ENCODE measurements at places on chromosomes 16 and 17.

- DNase-seq: no peak
Measured at GRCh38 chr17:64736804-64737492, 74.8 kb upstream of the SMURF2 start.

DNA sequence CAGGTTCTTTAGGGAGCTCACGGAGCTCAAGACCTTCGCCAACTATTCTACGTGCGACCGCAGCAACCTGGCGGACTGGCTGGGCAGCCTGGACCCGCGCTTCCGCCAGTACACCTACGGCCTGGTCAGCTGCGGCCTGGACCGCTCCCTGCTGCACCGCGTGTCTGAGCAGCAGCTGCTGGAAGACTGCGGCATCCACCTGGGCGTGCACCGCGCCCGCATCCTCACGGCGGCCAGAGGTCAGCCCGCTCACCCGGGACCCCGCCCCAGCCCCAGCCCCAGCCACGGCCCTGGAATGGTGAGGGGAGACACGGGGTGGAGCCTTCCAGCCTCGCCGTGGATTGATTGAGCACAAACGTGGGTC, 13.5 kb downstream of the SARM1 start:
- DNase-seq: no peak

DNA sequence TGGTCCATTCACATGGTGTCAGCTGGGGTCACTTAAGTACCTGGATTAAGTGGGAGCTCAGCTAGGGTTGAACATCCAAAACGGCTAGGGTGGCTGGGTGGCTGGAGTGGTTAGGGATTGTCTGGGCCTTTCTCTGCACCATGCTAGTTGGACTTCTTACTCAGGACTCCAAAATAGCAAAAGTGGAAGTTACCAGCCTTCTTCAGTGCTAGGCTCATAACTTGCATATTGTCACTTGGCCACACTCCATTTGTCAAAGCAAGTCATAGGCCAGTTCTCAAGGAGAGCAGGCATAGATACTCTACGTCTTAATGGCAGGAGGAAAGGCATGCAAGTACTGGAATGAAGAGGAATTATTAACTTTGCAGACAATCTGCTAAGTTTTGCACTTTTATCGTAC, 69.7 kb downstream of the ESRP2 start:
- DNase-seq: no peak

DNA sequence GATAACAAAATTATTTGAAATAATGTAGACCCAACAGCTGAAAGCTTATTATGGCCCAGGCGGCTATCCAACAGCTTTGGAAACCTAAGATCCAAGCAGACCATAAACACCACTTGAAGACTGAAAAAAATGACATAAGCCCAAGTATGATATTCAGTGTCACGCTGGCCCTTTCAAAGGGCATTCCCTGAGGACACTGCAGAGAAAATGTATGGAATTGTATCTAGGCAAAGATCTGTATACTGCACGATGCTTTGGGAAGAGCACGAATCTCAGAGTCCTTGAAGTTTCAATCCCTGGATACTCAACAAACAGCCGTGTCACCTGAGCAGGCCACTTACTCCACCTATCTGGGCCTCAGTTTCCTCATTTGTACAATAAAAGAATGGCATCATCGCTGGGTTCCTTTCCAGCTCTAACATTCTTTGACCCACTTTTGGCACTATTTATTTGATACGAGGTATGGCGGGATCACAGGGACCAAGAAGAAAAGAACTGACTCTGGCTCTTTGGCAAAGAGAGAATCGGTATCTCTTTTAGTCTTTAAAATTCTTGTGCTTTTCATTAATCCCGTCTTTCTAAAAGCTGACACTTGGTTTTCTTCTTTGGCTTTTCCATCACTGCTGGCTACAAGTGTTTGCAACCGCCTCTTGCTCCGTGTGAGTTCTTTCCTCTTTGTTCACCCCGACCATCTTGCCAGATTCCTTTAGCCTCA, 1.2 kb downstream of the STAT5B start:
- DNase-seq: no peak

DNA sequence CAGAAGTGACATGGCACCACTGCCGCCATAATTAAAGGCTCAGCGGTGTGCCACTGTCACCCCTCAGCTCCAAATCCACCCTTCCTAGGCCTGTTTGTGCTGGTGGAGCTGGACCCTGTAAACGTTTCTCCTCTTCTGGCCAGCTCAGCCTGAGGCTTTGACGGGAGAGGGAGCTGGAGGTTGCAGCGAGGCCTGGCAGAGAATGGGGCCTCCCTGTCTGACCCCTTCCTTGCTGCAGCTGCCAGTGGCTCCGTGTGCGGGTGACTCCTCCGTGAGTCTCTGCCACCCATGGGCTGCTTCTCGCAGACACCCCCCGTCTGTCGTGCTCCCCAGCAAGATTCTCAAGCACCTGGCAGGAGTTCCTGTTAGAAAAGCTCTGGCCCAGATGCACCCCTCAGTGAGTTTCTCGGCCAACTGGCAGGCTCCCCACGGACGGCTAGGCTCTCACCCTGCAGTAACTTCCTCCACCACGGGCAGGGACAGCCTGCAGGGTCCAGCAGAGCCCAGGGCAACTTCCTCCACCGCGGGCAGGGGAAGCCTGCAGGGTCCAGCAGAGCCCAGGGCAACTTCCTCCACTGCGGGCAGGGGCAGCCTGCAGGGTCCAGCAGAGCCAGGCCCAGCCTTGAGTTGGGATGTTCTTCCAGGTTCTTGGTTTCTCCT, 4.7 kb upstream of the CHMP6 start:
- no peak for DNase-seq

- no peak for DNase-seq
Measured at GRCh38 chr16:66899945-66900710, 18.6 kb downstream of the CDH16 start.

GRCh38 chr17:82003411-82004381, 19.0 kb downstream of the CENPX start:
- DNase-seq: no peak

GRCh38 chr16:26795184-26795583, 271.5 kb upstream of the C16orf82 start:
- DNase-seq: no peak

GRCh38 chr16:30649725-30650368, 913 bp upstream of the PRR14 start:
- no peak for DNase-seq

GRCh38 chr17:77882481-77883212, 75.9 kb upstream of the TNRC6C start:
- DNase-seq: peak; percentile 39

- no peak for DNase-seq
Measured at GRCh38 chr17:79650861-79651260, 40.0 kb upstream of the RBFOX3 start.

DNA sequence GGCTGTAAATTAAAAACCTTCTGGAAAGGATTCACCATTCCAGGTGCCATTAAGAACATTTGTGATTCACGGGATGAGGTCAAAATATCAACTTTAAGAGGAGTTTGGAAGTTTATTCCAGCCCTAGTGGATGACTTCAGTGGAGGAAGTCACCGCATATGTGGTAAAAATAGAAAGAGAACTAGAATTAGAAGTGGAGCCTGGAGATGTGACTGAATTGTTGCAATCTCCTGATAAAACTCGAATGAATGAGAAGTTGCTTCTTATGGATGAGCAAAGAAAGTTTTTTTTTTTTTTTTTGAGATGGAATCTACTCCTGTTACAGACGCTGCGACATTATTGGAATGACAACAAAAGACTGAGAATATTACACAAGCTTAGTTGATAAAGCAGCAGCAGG, 26.7 kb downstream of the CCL4 start:
- DNase-seq: no peak

- no peak for DNase-seq
Measured at GRCh38 chr17:16484445-16485175, 7.4 kb downstream of the LRRC75A start.

- no peak for DNase-seq
Measured at GRCh38 chr16:1125471-1125870, 27.4 kb upstream of the CACNA1H start.

DNA sequence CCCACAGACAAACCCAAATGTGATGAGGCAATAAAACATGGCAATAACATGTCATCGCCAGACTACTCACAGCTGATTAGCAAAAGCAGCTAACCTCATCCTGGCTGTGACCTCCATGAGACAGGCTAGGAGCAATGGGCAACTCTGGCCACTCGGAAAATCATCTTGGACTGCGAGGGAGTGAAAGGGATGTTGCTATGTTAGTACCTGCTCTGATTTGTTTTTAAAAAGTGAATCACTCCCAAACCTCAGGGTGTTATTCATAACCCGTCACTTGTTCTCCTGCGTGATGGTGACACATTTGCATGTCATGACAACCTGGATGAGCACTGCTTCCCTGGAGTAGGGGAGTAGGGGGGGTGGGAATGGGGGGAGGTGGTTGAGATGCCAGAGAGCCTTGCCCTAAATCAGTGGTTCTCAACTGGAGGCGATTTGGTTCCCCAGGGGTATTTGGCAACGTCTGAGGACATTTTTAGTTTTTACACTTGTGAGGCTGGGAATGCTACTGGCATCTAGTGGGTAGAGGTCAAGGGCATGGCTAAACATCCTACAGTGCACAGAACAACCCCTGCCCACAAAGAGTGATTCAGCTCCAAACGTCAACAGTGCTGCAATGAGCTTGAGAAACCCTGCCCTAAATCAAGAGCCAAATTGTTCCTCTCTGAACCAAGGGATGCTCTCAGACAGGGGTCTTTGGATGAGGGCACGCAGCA, 241.7 kb downstream of the SOX9 start:
- DNase-seq: no peak

GRCh38 chr17:74992223-74992622, 4.8 kb downstream of the CDR2L start:
- DNase-seq: no peak

DNA sequence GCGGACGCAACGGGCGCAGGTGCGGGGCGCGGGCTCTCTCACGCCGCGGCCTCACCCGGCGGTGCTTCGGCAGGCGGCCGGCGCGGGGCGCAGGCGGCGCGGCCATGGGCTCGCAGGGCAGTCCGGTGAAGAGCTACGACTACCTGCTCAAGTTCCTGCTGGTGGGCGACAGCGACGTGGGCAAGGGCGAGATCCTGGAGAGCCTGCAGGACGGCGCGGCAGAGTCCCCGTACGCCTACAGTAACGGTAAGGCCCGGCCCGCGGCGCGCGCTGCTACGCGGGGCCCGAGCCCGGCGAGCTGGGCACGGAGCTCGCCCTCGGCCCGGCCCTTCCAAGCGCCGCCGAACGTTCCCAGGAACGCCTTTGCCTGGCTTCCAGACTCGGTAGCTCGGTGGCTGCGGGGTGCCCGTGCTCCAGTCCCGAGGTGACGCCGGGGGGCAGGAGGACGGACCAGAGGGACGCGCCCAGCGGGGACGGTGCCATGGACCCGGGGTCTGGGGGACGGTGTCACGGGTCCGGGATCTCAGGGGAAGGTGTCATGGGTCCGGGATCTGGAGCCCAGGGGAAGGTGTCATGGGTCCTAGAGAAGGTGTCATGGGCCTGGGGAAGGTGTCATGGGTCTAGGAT, 435 bp downstream of the RAB40C start:
- no peak for DNase-seq

- DNase-seq: no peak
Measured at GRCh38 chr16:22664561-22664997, 149.4 kb upstream of the HS3ST2 start.

GRCh38 chr16:53121661-53122060, 66.9 kb downstream of the CHD9 start:
- DNase-seq: no peak

DNA sequence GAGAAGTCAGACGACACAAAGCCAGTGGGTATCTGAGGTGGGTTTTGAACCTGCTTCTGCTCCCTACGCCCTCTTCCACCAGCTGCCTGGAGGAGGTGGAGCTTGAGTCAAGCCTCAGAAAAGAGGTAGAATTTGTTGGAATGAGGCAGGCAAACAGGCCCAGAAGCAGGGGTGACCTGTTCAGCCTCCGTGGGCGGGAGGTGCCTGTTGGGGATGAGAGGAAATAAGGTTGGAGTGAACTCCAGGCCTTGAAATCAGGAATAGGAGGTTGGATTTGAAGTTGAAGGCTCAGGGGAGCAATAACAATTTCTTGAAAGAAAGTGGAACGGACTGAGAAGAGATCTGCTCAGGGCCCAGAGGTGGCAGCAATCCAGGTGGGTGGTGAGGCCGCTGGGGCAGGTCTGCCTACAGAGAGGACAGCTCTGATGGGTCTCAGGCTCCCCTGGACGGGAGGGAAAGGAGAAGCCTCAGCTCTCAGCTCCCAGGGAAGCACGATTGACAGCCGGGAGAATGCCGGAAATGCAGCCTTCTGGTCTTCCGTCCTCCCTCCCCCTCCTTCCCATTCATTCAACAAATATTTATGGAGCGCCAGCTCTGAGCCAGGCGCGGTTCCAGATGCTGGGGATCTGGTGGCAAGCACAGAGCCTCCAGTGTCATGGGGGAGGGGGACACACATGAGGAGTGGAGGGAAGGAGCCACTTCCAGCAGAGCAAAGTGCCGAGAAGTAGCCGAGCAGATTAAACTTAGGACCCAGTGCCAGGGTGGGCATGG, 61.9 kb upstream of the CIBAR2 start:
- no peak for DNase-seq

- no peak for DNase-seq
Measured at GRCh38 chr17:42311240-42312034, 23.1 kb downstream of the STAT5A start.

- no peak for DNase-seq
Measured at GRCh38 chr17:76131692-76132573, 9.1 kb downstream of the FOXJ1 start.

- no peak for DNase-seq
Measured at GRCh38 chr17:57903961-57904360, 51.3 kb downstream of the CUEDC1 start.

- no peak for DNase-seq
Measured at GRCh38 chr16:2325181-2325580, 15.3 kb downstream of the ABCA3 start.

GRCh38 chr17:73025041-73025560, 67.4 kb downstream of the SLC39A11 start:
- no peak for DNase-seq

DNA sequence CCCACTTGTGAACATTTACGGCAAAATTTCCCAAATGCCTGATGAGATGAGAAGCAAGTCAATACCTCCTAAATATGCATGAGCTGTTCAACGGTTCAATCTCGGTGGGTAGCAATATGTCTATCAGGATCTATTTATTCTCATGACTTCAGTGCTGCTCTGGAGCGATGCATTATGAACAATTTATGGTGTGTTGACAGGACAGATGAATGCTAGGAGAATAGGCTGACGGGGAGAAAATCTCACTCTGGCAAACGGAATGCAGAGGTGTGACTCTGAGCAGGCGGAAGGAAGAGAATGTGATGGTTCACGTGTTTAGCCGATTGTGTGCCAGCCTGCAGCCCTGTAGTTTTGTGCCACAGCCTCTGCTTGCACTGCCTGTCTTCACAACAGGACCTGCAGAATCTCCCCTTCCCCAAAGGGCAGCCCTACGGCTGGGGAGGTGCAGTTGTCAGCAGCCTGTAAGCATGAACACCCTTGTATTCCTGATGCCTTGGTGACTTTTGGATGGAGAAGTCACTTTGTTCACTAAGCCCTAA, 345.2 kb downstream of the PHKB start:
- no peak for DNase-seq

DNA sequence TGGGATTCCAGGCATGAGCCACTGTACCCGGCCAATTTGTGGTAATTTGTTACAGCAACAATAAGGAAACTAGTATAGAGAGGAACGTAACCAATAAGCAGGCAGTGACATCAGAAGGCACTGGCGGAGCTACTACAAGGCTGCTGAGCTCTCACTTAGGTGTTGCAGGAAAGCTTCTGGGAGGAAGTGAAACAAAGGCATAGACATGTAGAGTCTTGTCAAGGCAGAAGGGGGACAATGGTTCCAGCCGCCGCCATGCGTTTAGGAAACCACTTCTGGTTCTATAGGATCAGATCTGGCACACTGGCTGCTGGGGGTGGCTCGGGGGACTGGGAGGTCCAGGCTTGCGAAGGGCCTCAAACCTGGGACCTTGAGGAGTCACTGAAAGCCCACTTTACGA, 9.4 kb upstream of the CPSF4L start:
- DNase-seq: no peak
